G401 (cell line): ENCODE measurements at places on chromosomes 3 and 15. TPM values are rescaled to one million over a fixed set of nuclear protein-coding genes. Genes with fewer than 3 reads are reported as not detected.

DNA sequence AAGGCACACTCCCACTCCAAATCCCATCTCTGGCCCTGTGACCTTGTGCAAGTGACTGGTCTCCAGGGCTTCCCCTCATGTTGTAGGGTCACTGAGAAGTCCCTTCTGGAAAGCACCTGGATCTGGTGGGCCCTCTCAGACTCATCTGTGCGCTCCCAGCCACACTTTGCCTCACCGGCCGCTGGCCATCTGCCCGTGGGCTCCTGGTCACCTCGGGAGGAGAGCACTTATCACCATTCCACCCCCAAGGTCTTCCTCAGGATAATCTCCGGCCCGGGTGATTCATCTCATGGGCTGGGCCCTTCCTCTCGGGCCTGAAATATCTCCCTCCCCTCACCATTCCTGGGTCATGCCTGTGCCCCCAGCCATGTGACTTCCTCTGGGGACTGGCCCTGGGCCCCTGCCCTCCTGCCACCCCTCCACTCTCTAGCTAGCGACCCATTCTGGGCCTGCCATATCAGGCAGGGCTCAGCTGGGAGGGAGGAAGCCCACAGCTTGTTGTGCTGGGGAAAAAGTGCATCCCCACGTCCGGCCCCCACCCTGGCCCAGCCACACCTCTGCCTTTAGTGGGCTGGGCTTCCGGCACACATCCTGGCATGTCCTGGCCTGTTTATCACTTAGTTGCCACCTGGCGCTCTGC is 10.6 kb upstream of the WNT7A start:
- no peak for DNase-seq

The OXNAD1 gene
- 10.8 and 14.8 TPM in 2 replicates for total RNA-seq

DNA sequence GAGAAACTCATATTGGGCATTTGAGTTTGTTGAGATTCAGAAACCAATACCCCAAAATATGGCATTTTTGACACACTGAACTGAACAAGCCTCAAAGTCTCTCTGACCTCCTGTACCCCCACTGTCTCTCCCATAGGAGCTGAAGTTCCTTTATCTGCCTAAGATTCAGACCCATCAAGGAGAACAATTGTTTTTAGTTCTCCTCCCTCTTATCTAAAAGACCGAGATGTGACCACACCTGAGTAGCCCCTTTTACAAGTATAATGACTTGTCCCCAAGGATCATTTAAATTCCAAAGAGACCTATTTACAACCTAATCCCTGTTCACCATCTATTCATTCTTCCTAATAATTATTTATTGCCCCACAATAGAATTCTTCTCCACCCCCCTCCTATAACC is 122.1 kb upstream of the PLAAT1 start:
- DNase-seq, result no peak

DNA sequence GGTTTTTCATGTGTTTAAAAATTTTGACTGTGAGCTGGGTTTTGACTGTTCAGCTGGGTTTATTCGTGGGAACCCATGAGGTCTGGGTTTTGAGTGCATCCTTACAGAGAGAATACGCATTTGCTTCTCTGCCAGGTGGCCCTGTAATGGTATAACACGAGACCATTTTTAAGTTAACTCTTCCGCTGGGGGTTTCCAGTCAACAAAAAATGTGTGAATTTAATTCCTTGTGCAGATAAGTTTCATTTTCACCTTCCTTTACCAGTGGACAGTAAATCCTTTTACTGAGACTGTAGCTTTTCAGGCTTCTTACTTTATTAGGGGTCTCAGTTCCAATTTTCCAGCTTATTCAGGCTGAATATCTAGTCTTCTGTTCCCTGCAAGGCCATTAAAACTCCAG is 149.6 kb downstream of the OPA1 start:
- no peak for DNase-seq

The ASB7 gene
- total RNA-seq, result 8.6 and 12.2 TPM in 2 replicates

- DNase-seq, result no peak
These were observed 31.0 kb downstream of the CFAP91 start for GRCh38 chr3:119733812-119734211.

DNA sequence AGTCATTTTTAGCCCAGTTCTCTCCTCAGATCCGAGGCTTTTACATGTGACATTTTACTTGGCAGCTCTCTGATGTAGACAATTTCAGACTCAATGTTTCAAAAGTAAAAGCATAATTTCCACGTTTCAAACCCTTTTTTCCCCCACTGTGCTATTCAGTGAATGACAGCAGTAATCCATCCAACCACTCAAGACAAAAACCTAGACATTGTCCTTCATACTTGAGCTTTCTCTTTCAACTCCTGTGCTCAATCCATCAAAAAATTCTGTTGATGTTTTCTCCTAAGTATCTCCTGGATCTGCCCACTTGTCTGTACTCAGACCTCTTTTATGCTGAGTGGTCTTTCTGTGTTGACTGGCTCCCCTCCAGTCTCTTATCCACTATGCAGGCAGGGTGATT is 214.7 kb downstream of the CHL1 start:
- no peak for DNase-seq

The GNAT1 gene
- total RNA-seq, result not detected in 2 replicates

DNA sequence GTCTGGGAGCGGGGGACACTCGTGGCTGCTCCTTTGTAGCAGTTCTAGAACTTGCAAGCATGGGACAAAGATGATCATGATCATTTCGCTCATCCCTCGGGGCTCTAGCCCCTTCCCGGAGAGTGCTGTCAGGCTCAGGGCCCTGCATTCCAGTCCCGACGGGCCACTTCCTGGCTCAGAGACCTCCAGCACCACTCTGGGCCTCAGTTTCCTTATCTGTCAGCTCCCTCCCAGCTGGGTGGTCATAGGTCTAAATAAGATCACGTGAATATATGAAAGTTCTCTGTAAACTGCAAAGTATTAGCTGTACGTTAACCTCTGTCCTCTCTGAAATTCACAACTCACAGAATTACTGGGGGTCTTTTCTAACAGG is 52.8 kb upstream of the SLC6A11 start:
- DNase-seq, result no peak

DNA sequence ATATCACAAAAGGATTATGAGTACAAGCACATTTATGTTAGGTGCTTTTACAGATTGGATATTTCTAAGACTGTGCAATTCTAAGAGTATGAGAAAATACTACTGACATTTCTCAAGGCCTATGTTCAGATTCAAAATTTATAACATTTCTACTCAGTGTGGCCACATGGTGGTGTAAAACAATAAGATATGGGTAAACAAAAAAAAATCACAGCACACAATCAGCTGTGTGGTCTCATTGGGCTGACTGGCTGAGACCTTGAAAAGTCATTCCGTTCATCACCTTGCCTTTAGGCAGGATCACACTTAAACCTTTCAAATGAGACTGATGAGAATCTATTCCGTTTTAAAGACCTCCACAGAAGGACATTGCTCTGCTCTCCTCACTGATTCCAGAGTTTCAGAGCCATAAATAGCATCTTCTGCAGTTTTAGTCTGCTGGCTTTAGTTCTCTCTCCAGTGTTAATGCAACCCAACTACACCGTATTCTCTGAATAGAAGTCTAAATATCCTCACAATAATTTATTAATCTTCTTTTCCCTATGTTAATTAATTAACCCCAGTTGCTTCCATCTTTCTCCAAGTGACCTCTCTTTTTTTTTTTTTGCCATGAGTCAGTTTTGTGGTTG is 158.2 kb downstream of the SPATA16 start:
- DNase-seq, result peak; percentile 16

The EAF2 gene
- total RNA-seq, result 0.54 and 3.6 TPM in 2 replicates

The MKRN3 gene
- total RNA-seq, result 0.25 TPM in 1 of 2 replicates, not detected in the other

The SRPRB gene
- total RNA-seq, result 68.1 and 75.9 TPM in 2 replicates

- DNase-seq, result no peak
These were observed 229.9 kb downstream of the LRRN1 start for GRCh38 chr3:4029135-4029534.

DNA sequence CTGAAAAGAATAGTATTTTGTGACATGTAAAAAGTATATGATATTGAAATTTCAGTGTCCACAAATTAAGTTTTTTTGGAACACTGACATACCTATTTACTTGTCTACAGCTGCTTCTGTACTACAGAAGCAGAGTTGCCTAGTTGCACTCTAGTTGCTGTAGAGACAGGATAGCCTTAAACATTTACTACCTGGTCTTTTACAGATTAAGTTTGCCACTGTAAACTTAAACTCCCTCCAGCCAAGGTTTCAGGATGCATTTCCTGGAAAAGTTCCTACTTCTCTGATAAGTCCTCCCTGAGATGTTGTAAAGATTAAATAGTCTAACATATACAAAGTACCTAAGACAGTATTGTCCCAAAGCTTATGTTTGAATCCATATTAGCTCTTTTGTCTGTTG is 17.4 kb upstream of the AGTR1 start:
- no peak for DNase-seq

GRCh38 chr3:195461594-195462307 is 18.9 kb upstream of the ACAP2 start:
- DNase-seq, result no peak

- no peak for DNase-seq
These were observed 17.7 kb downstream of the FRMD4B start for GRCh38 chr3:69368129-69368741.

GRCh38 chr15:42123546-42123945 is 29.2 kb upstream of the PLA2G4D start:
- no peak for DNase-seq
